ENCODE measurements at places on chromosomes 16 and 17.

DNA sequence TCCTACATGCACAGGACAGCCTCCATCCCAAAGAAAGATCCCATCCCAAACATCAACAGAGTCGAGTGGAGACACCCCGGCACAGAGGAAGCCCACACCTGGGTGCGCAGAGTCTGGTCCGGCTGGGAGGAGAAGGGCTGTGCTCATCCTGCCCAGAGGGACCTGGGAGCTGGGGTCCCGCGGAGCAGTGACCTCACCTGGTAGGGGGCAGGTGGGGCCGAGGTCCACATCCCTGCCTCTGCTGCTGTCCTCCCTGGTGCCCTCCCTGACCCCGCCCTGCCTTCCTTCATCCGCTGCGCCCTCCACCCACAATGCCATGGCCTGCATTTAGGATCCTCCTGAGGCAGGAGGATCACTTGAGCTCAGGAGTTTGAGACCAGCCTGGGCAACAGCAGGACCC, 2.9 kb downstream of the C16orf90 start:
- H3K36me3 ChIP-seq: no peaks in the 10 kb centered on the region
- no peak for DNase-seq
- H3K4me3 ChIP-seq: no peak overlapping the region
- no peak overlapping the region for H3K27ac ChIP-seq
- H3K27me3 ChIP-seq: no peaks in the 10 kb centered on the region

- no peak overlapping the region for H3K27ac ChIP-seq
- peaks cover 22% of the 10 kb centered on the region for H3K4me1 ChIP-seq
- DNase-seq: no peak
- H3K36me3 ChIP-seq: no peaks in the 10 kb centered on the region
- no peak overlapping the region for H3K4me3 ChIP-seq
- no peaks in the 10 kb centered on the region for H3K27me3 ChIP-seq
These were observed 36.5 kb downstream of the FTO start for GRCh38 chr16:53740476-53740875.

- H3K4me1 ChIP-seq: peaks cover 4% of the 10 kb centered on the region
- H3K27ac ChIP-seq: no peak overlapping the region
- H3K36me3 ChIP-seq: peaks cover 1% of the 10 kb centered on the region
- no peak for DNase-seq
- H3K27me3 ChIP-seq: no peaks in the 10 kb centered on the region
These were observed 43.2 kb downstream of the TSC2 start for GRCh38 chr16:2090777-2091546.

- H3K27ac ChIP-seq: peak overlapping the region; percentile 21
- DNase-seq: no peak
- peaks cover 64% of the 10 kb centered on the region for H3K4me1 ChIP-seq
- peaks cover 16% of the 10 kb centered on the region for H3K36me3 ChIP-seq
These were observed 10.6 kb downstream of the ATP6V0D1 start for GRCh38 chr16:67470359-67470758.

GRCh38 chr17:80980397-80981061, 11.1 kb upstream of the CHMP6 start:
- peaks cover 8% of the 10 kb centered on the region for H3K27me3 ChIP-seq
- DNase-seq: no peak
- peak overlapping the region; percentile 8 for H3K4me3 ChIP-seq

GRCh38 chr16:228852-229730, at the start of gene LUC7L:
Gene LUC7L, minus strand, starts transcription at chr16:229449. Its CDS starts 110 bp downstream, at chr16:229339.
- H3K36me3 ChIP-seq: peaks cover 5% of the 10 kb centered on the region
- peak within 1 kb of the TSS; percentile 91 for H3K4me3 ChIP-seq
- H3K27ac ChIP-seq: peak within 1 kb of the TSS; percentile 93
- peak; percentile 89 for DNase-seq

- no peak overlapping the region for H3K27ac ChIP-seq
- DNase-seq: no peak
- H3K36me3 ChIP-seq: no peaks in the 10 kb centered on the region
- H3K4me3 ChIP-seq: peak overlapping the region; percentile 39
- peaks cover 5% of the 10 kb centered on the region for H3K27me3 ChIP-seq
- H3K4me1 ChIP-seq: peaks cover 22% of the 10 kb centered on the region
These were observed 18.4 kb upstream of the STAC2 start for GRCh38 chr17:39244016-39244599.

DNA sequence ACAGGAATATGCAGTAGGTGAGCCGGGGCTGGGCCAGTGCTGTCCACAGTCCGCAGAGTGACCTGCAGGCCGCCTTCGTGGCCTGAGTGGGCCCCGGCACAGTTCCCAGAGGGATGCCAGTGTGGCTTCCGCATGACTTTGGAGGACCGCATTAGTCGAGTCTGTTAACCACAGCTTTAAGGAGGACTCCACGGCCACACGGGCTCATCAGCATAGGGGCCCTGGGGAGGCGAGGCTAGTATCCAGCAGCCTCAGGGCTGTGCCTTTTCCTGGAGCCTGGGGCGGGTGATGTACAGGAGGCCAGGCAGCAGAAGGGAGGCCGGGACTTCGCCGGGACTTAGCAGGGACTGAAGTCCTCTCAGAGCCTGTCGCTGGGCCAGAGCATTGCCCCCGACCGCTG, 13.2 kb downstream of the TSC2 start:
- no peak for DNase-seq
- no peak overlapping the region for H3K27ac ChIP-seq
- peaks cover 4% of the 10 kb centered on the region for H3K4me1 ChIP-seq
- no peak overlapping the region for H3K4me3 ChIP-seq

- H3K4me1 ChIP-seq: peaks cover 3% of the 10 kb centered on the region
- H3K36me3 ChIP-seq: peaks cover 8% of the 10 kb centered on the region
- H3K27ac ChIP-seq: no peak overlapping the region
- DNase-seq: no peak
- H3K4me3 ChIP-seq: no peak overlapping the region
- H3K27me3 ChIP-seq: no peaks in the 10 kb centered on the region
These were observed 193.0 kb downstream of the SPECC1 start for GRCh38 chr17:20202141-20202621.

DNA sequence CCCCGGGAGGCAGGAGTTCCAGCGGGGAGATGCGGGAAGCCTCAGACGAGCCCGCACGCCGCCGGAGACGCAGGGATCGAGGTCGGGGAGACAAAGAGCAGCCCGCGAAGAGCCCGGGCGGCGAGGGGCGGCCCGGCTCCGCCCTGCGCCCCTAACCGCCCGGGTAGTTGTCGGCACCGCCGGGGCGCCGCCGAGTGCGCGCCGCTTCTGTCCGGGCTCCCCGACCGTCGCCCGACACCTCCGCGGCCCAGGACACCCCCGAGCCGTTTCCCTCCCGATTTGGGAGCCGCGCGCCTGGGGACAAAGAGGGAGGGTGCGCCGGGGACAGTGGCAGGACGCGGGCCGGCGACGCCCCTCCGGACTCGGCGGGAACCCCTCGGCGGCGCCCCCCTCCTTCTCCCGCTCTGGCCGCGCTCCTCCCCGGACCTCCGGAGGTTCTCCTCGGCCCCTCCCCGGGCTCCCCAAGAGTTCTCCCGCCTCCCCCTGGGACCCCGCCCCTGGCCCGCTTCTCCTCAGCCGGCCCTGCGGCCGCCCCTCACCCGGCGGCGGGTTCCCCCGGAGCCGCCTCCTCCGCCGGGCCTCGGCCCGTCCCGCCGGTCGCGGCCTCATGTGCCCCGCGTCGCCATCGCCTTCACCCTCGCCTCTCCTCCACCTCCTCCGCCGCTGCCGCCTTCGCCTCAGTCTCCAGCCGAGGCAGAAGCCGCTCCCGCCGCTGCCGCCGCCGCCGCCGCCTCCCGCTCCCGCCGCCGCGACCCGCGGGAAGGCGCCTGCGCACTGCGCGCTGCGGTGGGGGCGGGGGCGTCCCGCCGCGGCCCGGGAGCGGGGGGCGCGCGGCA, at the start of gene GJC1:
Gene GJC1, minus strand, starts transcription at position 765 of the 836 bp plus-strand sequence. CDS start 24,470 bp downstream, outside the sequence.
- H3K4me3 ChIP-seq: peak within 1 kb of the TSS; percentile 77
- H3K4me1 ChIP-seq: peaks cover 7% of the 10 kb centered on the region
- H3K36me3 ChIP-seq: no peaks in the 10 kb centered on the region
- no peak within 1 kb of the TSS for H3K27ac ChIP-seq
- DNase-seq: peak; percentile 20

- H3K27ac ChIP-seq: no peak overlapping the region
- no peak overlapping the region for H3K4me3 ChIP-seq
These were observed 14.8 kb upstream of the DNAH9 start for GRCh38 chr17:11583306-11583992.

DNA sequence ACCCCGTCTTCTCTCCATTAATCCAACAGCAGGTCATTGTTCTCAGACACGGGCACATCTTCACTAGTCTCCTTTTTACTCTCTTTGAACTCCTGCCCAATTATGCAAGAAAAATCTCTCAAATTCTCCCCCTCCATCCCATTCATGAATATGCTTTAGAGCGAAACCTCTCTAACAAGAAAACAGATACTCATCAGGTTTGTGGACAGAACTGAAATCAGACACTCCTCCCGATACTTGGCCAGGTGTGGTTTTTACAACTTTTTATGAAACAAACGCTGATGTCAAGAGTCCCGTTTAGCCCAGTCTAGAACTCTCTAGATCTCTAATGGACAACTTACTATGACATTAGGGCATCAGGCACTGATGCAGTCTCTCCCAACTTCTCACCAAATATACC, 40.9 kb downstream of the PIK3R5 start:
- peaks cover 21% of the 10 kb centered on the region for H3K36me3 ChIP-seq
- H3K27me3 ChIP-seq: no peaks in the 10 kb centered on the region
- peaks cover 6% of the 10 kb centered on the region for H3K4me1 ChIP-seq

DNA sequence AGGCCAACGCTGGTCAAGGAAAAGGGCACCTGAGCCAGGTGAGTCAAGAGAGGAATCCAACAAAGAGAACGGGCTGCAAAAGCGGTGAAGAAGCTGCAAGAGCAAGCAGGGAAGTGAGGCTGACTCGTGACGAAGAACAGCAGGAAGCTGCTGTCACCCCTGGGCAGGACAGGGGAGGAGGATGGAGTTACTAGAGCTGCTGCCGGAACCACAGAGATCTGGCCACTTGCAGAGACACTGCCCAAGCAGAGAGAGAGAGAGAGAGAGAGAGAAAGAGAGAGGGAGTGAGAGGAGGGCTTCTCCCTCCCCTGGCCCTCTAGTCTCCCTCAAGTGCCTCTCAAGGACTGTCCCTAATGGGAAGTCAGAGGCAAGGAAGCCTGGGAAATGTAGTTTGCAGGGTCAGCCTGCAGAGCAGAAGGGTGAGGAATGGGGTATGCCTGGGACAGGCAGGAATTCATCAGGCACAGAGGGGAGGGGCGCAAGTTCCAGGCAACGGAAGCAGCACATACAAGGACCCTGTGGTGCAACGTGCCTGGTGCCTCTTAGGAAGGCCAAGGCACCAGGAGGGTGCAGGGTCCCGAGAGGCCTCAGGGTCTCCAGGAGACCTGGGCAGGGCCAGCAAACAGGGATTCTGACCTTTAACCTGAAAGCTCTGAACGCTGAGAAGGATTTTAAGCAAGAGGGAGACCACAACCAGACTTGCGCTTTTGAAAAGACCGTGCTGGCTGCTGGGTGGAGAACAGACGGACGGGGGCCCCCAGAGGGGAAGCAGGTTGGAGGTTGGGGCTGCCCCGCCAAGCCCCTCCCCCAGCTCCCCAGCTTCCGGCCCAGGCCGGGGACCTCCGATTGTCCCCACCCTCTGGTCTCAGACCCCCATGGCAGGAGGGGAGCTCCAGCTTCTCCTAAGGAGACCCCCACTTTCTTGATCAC, 45.8 kb upstream of the CIBAR2 start:
- peaks cover 14% of the 10 kb centered on the region for H3K27me3 ChIP-seq
- H3K4me3 ChIP-seq: peak overlapping the region; percentile 83
- H3K4me1 ChIP-seq: peaks cover 13% of the 10 kb centered on the region

DNA sequence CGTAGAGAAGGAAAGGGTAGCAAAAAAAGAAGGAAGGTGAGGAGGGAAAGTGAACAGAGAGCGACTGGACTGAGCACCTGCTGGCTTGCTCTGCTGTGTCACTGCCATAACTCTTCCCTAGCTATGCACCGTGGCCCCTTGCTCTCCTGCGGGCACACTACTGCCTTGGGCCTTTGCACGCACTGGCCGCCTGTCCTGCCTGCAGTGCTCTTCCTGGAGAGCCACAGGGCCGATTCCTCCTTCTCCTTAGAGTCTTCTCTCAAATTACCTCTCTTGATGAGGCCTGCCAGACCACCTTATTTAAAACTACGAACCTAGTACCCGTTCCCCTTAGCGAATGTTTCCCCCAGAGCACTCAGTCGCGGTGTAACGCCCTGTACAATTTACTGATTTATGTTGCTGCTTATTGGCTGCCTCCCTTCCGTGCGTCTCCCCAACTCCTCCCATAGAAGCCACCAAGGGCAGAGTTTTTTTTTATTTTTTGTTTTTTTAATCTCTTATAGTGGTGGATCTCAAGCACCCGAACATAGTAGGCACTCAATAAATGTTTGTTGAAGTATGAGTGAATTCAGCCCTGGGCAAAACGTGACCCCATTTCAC, 70.3 kb downstream of the RAI1 start:
- H3K4me1 ChIP-seq: peaks cover 47% of the 10 kb centered on the region
- no peak for DNase-seq
- H3K27ac ChIP-seq: peak overlapping the region; percentile 95
- H3K36me3 ChIP-seq: no peaks in the 10 kb centered on the region
- H3K27me3 ChIP-seq: no peaks in the 10 kb centered on the region

GRCh38 chr17:32341857-32342602, at the start of gene C17orf75:
Gene C17orf75, minus strand, starts transcription at chr17:32342173. Its CDS starts 34 bp downstream, at chr17:32342139.
- peak within 1 kb of the TSS; percentile 98 for H3K4me3 ChIP-seq
- peaks cover 2% of the 10 kb centered on the region for H3K36me3 ChIP-seq
- peaks cover 11% of the 10 kb centered on the region for H3K4me1 ChIP-seq
- DNase-seq: peak; percentile 67

DNA sequence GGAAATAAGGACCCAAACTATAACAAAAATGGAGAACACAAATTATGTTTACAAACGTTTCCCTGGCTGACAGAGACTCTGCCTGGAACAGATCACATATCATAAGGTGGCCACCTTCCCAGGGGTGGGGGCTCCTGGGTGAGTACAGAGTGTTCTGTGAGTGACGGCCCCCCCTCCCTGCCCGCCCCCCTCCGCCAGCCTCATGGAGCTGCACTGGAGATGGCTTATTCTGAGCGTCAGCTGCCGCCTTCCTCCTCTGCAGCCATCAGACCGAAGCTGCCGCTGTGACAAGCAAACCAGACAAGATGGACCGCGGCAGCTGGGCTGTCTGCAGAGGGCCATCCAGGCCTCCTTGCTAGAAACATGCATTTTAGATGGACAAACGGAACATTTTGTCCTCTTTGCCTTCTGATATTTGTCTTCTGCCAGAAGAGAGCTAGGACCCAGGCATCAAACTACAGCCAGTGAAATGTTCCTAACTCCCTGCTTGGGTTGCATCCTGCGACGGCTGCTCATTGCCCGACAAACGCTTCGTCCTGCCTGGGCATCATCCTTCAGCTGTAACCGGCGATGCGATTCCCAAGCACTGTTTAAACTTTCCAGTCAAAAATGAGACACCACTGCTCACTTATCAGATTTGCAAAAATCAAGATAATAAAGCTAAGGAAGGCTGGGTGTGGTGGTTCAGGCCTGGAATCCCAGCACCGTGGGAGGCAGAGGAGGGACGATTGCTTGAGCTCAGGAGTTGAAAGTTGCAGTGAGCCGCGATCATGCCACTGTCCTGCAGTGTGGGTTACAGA, 15.3 kb upstream of the RPTOR start:
- no peaks in the 10 kb centered on the region for H3K36me3 ChIP-seq
- H3K4me3 ChIP-seq: no peak overlapping the region
- no peaks in the 10 kb centered on the region for H3K4me1 ChIP-seq
- no peak overlapping the region for H3K27ac ChIP-seq

- no peaks in the 10 kb centered on the region for H3K27me3 ChIP-seq
- no peak overlapping the region for H3K4me3 ChIP-seq
- H3K4me1 ChIP-seq: peaks cover 14% of the 10 kb centered on the region
- H3K36me3 ChIP-seq: peaks cover 4% of the 10 kb centered on the region
These were observed 29.9 kb downstream of the PIEZO1 start for GRCh38 chr16:88754912-88755744.

GRCh38 chr17:28861393-28862203, 6.8 kb downstream of the ERAL1 start:
- no peak for DNase-seq
- H3K36me3 ChIP-seq: peaks cover 19% of the 10 kb centered on the region
- H3K4me1 ChIP-seq: peaks cover 15% of the 10 kb centered on the region
- no peaks in the 10 kb centered on the region for H3K27me3 ChIP-seq
- H3K27ac ChIP-seq: no peak overlapping the region

Measured in memory B cell (primary cell).